AG10803 (cell line): ENCODE measurements at places on chromosomes 11 and 22.

DNA sequence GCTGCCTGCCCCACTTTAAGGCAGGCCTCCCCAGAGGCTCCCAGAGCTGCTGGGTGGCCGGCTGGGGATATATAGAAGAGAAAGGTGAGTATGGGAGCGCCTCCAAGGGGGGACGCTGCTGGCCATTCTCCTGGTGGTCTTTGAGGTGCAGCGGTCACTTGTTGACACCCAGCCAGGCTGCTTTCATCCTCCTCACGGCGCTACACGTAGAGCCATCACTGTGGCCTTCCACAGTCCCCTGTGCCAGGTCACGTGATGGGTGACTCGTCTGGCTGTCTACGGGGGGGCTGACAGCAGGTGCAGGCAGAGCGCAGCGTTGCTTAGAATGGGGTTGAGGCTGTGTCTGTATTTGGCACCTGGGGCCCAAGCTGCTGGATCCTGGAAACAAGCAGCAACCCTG lies 1.9 kb downstream of the ACR start:
- no peak for DNase-seq

DNA sequence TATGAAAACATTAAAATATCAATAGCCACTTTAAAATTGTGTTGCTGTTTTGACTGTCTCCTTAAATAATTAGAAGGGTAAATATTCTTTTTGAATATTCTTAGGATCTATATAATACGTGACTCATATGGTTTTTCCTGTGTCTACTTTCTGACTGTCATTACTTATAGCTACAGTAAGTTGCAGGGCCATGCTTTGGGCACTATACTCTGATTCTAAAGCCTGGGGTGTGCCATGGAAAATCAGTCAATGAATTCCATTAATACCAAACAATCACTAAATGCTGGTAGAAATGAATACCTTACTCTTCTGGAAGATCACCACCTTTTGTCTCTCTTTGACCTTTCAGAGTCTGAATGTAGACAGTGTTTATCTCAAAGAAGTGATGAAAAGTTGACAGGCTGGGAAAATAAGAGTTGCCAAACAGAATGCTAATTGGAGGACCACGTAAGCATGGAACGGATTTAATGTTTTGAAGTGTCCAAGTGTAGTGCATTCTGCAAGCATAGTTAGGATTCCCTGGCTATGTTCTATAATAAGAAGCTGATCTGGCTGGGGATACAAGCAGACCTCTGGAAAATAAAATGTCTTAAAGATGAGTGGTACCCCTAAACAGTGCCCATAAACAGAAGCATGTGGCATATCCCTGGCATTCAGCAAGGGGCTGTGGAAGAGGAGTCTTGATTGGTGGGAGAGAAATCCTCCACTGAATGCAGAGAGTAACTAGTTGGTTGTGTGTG lies 16.8 kb downstream of the LUZP2 start:
- no peak for DNase-seq

DNA sequence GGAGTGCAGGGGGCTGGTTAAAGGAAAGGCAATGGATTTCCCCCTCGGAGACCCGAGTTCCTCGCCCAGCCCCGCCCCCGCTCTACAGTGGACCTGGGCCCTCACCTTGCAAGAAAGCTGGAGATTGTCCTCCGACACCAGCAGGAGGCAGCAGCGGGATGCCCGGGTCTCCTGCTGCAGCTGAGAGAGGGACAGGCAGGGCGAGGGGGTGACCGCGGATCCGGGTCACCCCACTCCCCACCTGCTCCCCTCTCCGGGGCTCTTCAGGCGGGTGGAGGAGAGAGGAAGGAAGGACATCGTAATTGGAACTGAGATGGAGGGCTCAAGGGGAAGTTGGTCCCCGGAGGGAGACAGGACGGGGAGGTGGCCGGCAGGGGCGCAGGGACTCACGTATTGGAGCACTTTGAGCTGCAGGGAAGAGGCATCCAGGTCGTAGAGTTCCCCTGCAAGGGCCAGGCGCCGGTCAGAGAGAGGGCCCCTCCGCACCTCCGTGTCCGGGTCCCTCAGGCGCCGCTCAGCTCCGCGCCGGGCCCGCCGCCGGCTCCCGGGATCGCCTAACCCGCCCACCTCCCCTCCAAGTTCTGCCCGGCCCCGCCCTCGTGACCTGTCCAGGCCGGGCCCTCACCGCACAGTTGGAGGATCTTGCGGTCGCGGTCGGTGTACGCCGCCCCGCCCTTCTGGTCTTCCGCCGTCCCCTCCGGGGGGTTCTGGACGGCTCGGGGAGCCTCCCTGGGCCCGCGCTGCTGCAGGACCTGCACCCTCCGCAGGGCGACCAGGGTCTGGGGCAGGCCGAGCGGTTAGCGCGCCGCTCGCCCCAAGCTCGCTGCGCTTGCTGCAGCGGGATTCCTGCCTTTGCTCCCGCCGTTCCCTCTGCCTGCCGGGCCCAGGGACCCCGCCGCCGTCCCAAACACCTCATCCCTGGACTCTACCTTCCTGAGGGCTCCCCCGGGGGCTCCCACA lies 84.1 kb downstream of the PDE2A start:
- peak; percentile 5 for DNase-seq

DNA sequence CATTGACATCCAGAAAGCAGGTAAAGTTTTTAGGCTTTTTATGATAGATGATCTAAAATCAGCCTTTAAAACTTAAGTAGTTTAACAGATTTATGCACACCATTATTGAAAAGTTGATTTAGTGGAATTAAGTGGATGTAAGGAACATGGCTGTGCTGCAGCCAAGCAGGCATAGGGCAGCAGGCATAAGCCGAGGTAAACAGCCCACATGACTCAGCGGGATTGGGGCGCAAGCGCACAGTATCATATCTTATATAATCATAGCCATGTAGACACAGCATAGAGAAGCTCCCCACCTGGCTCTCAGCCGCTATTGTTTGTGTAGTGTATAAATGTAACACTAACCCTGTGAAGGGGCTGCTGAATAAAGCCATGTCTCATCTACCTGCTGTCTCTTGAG lies 157.5 kb downstream of the WNT11 start:
- DNase-seq: no peak

- DNase-seq: peak; percentile 91
Observed at GRCh38 chr11:35165423-35166368, 26.7 kb downstream of the CD44 start.

DNA sequence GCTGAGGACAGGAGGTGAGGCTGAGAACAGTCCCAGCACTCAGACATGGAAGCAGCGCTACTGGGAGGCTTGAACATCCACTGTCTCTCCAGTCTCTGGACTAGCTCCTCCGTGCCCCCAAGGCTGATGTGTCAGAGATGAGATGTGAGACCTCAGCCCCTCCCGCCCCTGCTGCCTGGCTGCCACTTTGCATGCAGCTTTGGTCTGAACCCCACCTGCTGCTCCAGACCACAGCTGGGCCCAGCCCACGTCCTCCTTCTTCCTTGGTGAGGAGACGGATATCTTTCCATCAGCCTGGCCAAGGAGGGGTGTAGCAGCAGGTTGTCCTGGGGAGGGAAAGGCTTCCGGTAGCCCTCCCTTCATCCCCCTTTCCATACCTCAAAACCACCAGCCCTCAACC lies 148.0 kb upstream of the B3GAT1 start:
- DNase-seq: no peak

DNA sequence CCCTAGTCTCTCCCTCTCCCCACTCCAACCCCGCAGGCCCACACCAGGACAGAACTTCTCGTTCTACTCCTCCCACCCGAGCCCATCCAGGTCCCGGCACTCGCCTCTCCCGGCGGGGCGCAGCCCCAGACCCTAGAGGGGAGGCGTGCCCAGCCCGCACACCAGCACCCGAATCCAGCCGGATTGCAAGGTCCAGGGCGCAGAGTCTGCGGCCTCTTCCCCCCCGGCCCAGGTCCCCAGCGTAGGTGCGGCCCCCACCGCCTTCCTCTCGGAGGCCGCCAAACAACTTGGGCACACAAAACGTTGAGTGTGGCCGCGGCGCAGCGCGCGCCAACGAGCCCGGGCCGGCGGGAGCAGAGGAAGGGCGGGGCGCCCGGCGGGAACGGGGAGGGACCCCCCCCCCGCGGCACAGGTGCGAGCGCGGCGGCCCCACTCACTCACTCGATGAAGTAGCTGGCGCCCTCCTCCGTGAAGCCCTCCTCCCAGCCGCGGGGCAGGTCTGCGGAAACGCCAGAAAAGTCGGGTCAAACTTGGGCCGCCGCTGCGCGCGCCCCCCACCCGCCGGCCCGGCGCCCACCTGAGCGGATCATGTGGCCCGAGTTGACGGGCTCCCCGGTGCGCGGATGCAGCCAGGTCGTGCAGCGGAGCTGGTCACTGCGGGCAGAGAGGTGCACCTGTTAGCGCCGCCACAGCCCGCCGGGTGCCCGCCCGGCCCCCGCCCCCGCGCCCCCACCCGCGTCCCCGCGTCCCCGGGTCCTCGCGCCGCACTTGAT lies 480 bp downstream of the PLEKHA7 start:
- no peak for DNase-seq
